ENCODE measurements at places on chromosomes 11 and 22. TPM values are rescaled to one million over a fixed set of nuclear protein-coding genes. Genes with fewer than 3 reads are reported as not detected.
A peak's percentile ranks its signal among the peaks of the same experiment; 100 is the strongest.

RAB38 gene
- polyA plus RNA-seq, result 18.9 TPM

TMEM41B gene
- 49.3 TPM for polyA plus RNA-seq

UPK3A gene
- 1.5 TPM for polyA plus RNA-seq

SLC35C1 gene
- 6.4 TPM for polyA plus RNA-seq

CDC42EP2 gene
- polyA plus RNA-seq, result 8.6 TPM

CHEK2 gene
- 24.5 TPM for polyA plus RNA-seq

MYBPC3 gene
- polyA plus RNA-seq, result 0.13 TPM

SF1 gene
- polyA plus RNA-seq, result 520 TPM

SEZ6L gene
- 0.10 TPM for polyA plus RNA-seq

ARHGEF17 gene
- 94.4 TPM for polyA plus RNA-seq

TANGO2 gene
- 10.3 TPM for polyA plus RNA-seq

- no peak for DNase-seq
These were observed 281.9 kb downstream of the CADM1 start for GRCh38 chr11:115222218-115222862.

- DNase-seq, result no peak
These were observed 48.2 kb downstream of the CCDC83 start for GRCh38 chr11:85903406-85903805.

- DNase-seq, result no peak
These were observed 76.4 kb upstream of the PPARA start for GRCh38 chr22:46073683-46074504.

DNA sequence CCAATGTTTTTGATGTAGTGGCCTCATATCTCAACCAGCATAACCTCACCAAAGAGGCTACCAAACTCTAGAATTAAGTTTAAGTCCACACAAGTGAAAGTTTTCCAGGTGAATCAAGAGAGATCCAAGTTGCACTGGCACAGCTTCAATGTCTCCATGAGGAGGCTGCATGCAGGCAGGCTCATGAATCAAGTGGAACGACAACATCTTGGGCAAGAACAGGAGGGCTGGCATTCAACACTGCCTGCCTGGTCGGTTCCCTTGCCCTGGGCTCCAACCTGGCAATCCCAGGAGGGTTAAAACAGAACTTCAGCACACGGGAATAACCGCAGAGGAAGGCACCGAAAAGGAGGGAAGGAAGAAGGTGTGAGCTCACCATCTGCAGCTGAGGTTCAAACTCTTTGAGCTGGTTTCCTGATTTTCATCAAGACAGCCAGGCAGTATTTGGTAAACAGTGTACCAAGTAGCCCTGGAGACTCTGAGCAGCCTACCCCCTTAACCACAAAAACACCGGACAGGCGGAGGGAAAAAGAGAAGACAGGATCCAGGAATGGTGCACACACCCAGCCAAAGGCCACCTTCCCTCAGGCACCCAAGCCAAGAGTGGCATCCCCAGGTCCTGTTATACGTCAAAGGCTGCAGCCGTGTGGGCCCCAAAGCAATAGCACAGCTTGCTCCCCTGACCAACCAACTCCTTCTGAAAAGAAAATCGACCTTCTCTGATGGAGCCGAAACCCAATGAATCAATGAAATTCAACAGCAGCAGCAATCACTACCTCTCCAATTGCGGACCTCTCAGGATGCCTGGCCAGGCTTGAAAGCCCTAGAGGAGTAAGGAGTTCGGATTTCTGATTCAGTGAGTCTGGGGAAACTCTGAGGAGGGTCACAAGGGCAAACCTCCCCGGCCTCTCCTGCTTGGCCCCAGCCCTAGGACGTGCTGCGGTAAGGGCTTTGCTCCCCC lies 1.3 kb downstream of the PACSIN2 start:
- no peak for DNase-seq

- DNase-seq, result no peak
These were observed 50.8 kb downstream of the PISD start for GRCh38 chr22:31611061-31611760.

GRCh38 chr22:48750826-48751440 lies 1076.7 kb downstream of the BRD1 start:
- DNase-seq, result no peak

DNA sequence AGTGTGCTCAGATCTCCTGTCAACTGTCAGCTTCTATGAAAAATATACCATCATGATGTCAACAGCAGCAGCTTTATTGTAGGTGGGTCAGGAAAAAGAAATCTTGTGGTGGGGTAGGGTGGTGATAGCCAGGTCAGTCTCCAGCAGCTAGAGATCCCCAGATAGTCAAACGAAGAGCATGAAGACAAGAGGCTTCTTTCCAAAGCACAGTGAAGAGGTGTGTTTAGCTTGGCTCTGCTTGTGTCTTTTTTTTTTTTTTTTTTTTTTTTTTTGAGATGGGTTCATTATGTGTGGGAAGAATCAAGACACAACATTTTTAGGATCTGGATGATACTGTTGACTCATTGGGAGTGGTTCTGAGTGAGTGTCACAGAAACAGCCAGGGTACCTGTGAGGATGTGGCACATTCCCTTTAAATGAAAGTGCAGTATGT lies 1075.5 kb downstream of the NTM start:
- DNase-seq, result no peak

- no peak for DNase-seq
These were observed 864.3 kb downstream of the TBC1D22A start for GRCh38 chr22:47626428-47627390.

- DNase-seq, result no peak
These were observed 164.2 kb upstream of the TBCEL start for GRCh38 chr11:120859552-120860295.

GRCh38 chr11:13486926-13487660 lies 8.7 kb downstream of the PTH start:
- DNase-seq, result peak; percentile 3

- DNase-seq, result no peak
These were observed 19.4 kb upstream of the ACCSL start for GRCh38 chr11:44028401-44028800.

DNA sequence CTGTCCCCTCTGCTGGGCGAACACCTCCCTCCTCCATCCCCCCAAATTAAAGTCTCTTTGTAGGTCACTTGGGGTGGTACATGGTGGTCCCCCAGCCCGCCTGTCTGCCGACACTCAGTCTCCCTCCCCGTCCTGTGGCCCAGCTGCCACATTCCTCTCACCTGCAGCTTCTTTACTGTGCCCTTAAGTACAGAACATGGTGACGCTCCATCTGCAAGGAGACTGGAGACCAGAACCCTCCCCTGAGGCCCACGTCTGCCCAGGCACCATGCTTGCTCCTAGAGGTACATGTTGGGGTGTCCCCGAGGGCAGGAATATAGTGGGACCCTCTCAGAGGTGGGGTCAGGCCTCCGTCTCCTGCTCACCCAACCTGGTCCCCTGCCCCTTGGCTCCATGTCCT lies 5.6 kb upstream of the EHD1 start:
- no peak for DNase-seq

DNA sequence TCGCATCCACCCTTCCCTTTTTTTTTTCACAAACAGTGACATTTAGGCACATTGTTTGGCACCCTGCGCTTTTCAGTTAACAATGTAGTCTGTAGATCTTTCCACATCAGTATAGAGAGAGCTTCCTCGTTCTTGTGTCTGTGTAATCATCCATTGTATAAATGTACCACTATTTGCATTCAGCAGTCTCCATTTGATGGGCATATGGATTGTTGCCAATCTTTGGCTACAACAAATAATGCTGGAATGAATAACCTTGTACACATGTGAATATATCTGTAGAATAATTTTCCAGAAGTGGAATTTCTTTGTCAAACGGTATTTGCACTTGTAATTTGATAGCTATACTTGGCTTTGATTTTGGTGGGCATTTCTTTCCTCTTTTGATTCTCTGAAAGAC lies 17.1 kb downstream of the MPEG1 start:
- DNase-seq, result no peak

GRCh38 chr11:14423633-14424032 lies 64.7 kb upstream of the RRAS2 start:
- no peak for DNase-seq

- no peak for DNase-seq
These were observed 72.6 kb downstream of the USP35 start for GRCh38 chr11:78261367-78261766.

DNA sequence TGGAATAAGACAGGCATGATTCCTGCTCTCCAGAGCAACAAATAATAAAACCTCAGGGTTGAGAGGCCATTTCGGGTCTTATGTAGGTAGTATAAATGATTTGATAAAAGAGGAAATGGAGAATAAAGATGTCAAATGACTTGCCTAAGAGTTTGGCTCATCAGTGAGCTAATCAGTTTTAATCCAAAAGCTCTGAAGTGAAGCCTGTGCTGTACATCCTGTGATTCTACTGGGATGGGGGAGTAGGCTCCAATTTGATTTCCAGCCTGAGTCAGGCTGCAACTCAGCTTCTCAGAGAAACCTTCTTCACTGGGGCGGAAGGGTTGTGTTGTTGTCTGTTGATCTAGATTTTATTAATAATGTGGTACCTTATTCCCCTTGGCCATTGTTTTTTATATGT lies 192.2 kb upstream of the SORL1-AS1 start:
- DNase-seq, result no peak

GRCh38 chr11:21768388-21768787 lies 424.5 kb upstream of the ANO5 start:
- DNase-seq, result no peak

GRCh38 chr11:111693224-111693937 lies 72.8 kb downstream of the PPP2R1B start:
- no peak for DNase-seq
